Fibroblast of upper back skin (primary cell): ENCODE measurements at places on chromosomes 2 and 18.

GRCh38 chr2:207167099-207167923 is 1.6 kb upstream of the KLF7 start:
- DNase-seq: peak; percentile 78

DNA sequence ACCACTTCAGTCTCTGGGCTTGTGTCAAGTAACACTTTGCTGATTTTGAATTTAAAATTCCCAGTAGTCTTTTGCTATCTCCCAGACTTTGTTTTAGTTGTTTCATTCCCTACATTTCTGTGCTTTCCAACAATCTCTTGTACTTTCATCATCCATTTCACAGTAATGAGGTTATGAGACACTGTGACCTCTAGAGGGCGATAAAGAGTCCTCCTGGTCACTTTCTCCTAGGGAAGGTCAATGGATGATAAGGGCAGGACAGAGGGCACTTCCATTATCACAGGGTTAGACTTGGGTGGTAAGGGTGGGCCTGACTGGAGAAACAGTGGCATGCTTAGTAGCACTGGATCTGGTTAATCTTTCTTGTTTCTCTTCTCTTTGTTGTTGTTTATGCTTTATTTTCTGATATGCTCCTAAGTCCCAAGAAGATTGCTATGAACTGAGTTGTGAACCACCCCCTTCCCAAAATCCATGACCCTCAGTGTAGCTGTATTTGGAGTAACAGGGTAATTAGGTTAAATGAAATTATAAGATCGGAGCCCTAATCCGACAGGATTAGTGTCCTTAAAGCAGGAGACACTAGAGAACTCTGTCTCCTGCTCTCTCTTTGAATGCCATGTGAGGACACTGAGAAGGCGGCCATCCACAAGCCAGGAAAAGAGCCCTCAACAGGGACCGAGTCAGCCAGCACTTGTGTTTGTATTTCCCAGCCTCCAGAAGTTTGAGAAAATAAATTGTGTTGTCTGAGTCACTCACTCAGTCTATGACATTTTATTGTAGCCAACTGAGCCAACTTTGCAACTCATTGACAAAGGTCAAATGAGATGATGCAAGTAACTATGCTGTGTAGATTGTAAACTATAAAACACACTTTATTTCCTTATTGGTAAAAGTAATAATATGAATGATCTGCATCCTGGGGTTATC is 779.2 kb downstream of the CNTNAP5 start:
- DNase-seq: peak; percentile 38

GRCh38 chr2:186575302-186575701 is 14.6 kb upstream of the ITGAV start:
- peak; percentile 100 for DNase-seq

GRCh38 chr2:117686699-117687098 is 127.8 kb upstream of the DDX18 start:
- DNase-seq: no peak

GRCh38 chr2:235675678-235676535 is 182.1 kb downstream of the AGAP1 start:
- peak; percentile 42 for DNase-seq

DNA sequence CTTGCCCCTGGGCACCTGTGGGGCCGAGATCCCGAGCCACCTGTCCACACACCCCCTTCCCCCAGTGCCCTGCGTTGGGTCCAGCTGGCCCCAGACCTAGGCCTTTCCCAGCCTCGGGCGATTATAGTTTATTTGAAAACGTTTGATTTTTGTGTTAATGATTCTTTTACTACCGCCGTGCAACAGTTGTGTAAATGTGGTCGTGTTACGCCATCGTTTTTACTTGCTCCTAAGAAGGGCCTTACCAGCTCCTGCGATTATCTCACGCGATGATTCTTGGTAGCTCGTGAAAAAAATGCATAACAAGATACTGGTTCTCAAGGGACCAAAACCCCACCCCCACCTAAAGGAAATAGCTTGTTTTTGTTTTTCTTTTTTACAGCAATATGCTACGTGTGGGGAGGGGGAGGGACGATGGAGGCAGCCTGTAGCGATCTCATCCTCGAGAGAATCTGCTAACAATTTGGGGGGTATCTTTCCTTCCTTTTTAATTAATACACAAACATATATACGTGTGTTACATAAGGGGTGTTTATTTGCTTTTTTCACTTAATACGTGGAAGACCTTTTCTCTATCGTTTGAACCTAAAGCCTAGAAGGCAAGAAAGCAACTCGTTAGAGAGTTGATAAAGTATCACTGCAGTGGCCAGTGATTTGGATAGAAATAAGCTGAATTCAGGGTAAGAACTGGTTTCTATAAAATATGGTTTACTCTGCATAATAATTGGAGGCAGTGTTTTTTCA is 1.0 kb downstream of the ZDBF2 start:
- DNase-seq: peak; percentile 29

DNA sequence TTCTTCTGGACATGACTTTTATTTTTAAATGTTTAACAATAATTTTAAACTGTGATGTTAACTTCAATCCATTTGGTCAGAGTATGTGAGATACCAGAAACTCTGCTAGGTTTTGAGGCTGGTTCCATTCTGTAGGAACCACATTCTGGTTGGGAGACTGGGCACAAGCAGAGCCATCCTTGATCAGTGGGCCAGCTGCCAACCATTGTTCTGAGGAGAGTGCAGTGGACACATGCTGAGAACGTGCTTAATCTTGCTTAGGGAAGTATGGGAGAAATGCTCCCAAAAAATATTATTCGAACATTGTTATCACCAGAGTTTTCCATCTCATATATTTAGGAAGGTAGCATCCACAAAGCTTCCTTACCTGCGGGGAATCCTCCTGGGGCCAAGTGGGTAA is 155.8 kb downstream of the RTN4 start:
- DNase-seq: no peak
